ENCODE measurements at places on chromosomes 3 and 15. TPM values are rescaled to one million over a fixed set of nuclear protein-coding genes. Genes with fewer than 3 reads are reported as not detected.
A peak's percentile ranks its signal among the peaks of the same experiment; 100 is the strongest.

DNA sequence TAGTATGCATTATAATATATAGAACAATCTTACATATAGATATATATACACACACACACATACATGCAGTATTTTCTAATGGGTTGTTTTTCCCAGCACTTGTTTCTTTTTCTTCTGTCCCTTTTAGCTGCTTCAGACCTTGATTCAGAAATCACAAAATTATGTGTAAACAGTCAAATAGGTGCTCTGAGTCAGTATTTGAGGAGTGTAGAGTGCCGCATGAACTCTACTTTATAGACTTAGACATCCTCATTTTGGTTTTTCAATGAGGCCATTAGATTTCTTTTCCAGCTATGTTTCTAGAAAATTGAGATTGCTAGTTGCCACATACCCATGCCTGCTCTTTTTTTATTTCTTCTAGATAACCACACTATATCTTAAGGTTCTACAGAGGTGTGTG is 58.2 kb downstream of the HHLA2 start:
- DNase-seq, result no peak

- DNase-seq, result peak; percentile 49
Measured at GRCh38 chr15:29045717-29046116, 159.9 kb downstream of the APBA2 start.

DNA sequence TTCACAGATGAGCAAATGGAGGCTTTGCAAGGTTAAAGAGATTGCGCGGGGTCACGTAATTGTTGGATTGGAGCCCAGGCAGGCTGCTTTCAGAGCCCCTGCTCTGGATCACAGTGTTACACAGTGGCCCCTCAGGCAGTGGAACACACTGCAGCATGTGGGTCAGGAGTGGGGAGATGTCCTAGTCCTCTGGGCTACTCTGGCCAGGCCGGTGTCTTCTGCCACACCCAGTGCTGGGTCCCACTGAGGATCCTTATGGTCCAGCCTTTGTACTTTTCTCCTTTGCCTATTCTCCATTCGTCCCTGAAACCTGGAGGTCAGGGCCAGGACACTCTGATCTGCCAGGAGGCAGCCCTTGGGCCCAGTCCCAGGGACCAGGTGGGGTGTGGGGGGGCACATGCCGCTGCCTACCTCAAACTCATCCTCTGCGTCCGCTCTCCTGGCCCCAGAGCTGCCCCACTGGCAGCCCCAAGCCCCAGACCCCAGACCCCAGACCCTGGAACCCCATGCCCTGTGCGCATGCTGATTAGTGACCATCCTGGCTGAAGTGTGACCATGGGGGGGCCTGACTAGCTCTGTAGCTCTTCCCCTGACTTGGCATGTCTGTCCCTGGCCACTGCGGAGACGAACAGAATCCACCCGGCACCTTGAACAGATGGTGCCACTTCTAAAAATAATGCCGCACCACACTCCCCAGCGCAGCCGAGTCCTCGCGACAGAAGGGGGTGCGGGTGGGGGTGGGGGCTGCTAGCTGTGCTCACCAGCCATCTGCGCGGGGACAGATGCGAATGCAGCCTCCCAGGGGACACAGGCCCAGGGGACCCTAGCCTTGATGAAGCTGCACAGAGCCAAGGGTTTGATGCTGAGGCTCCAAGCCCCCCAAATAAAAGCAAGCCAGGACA is 41.6 kb downstream of the ATP2B2 start:
- no peak for DNase-seq

DNA sequence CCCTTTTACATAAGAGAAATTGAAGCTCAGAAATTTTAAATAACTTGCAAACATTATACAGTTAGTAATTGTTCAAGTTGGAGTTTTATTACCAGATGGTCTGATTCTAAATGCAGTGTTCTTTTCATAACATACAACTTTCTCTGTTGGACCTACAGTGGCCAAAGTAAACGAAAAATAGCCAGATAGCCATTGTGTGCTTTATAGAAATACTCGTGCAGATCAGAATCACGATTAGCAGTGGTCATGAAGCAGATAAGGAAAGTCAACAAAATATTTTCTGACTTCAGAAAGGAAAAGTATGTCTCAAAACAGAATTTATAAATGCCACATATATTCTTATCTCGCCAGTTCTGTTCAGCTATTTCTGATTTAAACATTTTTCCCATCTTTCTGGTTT is 436.9 kb downstream of the CNTN6 start:
- DNase-seq, result no peak

DNA sequence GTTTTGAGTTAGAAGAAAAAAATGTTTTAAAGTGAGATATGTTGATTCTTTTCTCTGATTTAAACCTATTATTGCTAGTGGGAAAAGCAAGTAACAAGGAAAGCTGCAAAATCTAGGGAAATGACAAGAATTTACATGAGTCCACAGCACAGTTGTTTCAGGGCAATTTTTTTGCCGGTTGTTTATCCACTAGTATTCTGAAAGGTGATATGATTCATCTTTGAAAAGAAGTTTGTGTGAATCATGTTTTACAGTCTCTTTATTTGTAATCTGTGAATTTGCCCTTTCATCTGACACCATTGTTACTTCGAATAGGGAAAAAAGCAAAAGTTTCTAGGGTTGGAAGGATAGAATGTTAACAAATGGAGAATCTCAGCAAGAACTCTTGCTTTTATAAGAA is 894.7 kb downstream of the OTOL1 start:
- DNase-seq, result no peak

CLRN1 gene
- total RNA-seq, result not detected

GRCh38 chr15:65509321-65509720 is 8.2 kb downstream of the DPP8 start:
- no peak for DNase-seq

CDC25A gene
- total RNA-seq, result 39.4 TPM

DNA sequence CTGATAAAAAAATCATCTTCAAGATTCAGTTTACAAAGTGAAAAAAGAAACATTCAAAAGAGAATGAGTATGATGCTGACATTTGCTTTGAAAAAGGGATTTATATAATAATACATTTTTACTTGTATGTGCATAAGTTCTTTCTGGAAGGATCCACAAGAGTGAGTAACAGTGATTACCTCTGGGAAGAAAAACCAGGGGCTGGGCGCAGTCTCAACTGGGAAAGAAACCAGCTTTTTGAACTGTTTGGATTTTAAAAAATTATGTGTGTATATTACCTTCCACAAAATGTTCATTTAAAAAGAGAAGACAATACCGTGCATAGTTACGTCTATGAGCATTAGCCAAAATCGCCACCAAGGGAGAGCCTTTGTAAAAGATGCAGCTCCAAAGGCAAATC is 1.3 kb downstream of the CLEC3B start:
- no peak for DNase-seq

GABRA5 gene
- total RNA-seq, result not detected

DNA sequence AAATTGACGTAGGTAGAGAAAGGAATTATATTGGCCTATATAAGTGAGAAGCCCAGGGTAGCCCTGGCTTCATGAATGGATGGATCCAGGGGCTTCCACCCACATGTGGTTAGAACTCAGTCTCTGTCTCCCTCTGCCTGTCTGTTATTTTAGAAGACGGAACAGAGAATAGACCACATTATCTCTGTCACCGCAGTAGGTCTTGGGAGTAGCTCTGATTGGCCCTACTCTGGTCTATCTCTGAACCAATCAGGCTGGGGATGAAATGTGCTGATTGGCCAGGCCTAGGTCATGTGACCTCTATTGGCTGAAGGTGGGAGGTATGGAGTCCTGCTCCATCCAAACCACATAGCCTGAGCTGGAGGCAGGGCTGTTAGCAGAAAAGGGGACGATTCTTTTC is 143.0 kb upstream of the PRR23C start:
- no peak for DNase-seq

DNA sequence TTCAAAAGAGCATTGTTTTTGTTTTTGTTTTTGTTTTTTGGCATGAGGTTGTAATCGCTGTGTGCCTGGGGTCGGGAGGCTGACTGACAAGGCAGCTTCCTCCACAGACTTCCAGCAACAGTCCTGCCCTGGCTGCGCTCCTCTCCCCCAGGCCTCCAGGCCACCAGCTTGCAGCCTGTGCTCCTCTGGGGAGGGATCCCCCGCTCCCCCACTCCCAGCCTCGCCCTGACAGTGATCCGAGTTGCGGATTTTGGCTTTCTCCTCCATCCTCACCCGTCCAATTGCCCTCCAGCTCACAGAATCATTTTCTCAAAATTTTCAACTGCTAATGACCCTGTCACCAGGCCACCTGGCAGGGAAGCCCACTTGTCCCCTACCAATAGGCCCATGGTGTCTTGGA is 36.5 kb upstream of the PCSK6 start:
- no peak for DNase-seq

DNA sequence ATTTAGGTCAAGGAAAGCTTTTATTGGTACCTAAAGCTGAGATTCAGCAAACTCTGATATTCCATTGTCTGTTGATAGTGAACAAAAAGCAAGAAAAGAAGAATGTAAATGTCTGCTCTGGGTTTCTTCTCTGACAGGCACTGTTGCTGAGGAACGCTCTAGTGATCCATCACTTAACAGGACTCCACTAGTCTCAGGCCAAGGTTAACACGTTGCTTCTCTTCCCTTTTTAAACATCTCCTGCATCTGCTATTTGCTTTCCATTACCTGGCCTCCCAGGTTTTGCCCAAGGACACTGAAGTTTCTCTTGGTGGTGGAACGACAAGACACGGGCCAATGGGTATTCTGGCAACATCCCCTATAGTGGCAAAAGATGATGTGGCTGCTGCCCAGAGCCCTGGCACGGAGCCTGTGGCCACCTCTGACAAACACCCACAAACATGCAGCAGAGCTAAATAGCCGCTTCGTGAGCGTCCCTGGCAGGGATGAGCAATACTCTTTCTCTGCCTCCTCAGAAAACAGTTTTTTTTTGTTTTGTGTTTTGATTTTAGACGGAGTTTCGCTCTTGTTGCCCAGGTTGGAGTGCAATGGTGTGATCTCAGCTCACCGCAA is 97.8 kb upstream of the AKAP13 start:
- DNase-seq, result no peak

- DNase-seq, result no peak
Measured at GRCh38 chr15:49815526-49815925, 194.7 kb downstream of the DTWD1 start.

GRCh38 chr3:123038751-123039150 is 11.2 kb upstream of the SEMA5B start:
- no peak for DNase-seq

FSIP1 gene
- 0.56 TPM for total RNA-seq

- no peak for DNase-seq
Measured at GRCh38 chr3:5277612-5278236, 90.2 kb downstream of the EDEM1 start.

GRCh38 chr3:113783463-113783862 is 36.6 kb downstream of the ATP6V1A start:
- no peak for DNase-seq

CPB1 gene
- not detected for total RNA-seq

DNA sequence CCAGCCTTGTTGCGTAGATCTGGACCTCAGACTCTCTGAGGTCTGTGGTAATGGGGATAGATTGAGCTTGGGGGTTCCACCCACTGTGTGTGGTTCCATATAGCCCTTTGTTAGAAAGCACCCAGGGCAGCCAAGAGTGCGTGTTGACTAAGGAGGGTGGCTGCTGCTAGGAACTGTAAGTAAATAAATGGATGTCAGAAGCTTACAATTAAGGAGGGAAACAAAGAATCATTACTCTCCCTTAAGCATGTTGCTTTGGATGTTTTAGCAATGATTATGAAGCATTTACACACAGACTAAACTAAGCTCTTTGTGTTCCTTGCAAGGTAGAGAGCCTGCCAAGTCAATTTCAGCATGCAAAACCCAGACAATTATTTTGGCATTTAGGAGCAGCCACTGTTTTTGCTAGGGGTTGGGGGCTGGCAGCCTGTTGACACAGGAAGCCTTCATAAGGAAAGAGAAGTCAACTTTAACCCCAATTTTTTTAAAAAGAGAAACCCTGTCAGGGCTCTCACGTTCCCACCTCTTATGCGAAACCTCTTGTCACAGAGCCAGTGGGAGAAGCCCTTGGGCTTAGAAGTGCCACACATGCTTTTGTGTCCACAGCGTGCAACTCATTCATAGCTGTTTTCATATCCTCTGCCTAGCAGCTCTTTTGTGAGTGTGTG is 127.8 kb downstream of the CMSS1 start:
- no peak for DNase-seq
